ENCODE measurements at places on chromosomes 4 and X.

- DNase-seq, result no peak
These were observed 16.6 kb downstream of the BST1 start for GRCh38 chr4:15719506-15719905.

DNA sequence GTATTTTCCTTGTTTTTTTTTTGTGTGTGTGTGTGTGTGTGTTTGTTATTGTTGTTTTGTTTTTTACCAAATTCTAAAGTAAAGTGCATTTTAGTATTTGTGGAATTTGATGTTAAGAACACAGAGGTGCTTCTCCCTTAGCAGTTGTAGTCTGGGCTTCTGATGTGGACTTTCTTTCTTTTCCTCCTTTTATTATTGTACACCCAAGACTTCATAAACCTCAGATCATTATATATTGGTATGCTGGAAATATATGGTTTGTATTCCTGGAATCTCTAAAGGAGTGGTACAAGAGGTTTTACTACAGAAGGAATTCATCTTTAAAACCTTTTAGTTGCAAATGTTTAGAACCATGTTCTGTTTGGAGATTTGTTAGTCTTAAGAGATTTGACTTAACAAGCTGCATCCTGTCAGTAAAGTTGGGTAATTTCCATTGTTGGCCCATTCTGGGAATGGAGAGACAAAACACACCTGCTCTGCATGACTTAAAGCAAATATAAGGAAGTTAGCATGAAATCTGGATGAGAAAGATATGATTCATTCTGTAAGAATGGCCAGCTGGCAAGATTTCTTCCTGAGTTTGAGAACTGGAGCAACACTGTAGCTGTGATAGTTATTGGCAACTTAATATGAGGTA is 64.0 kb downstream of the SMAD1 start:
- DNase-seq, result no peak

- DNase-seq, result no peak
These were observed 3.2 kb downstream of the UNC5C start for GRCh38 chr4:95545546-95545945.

- DNase-seq, result no peak
These were observed 2.3 kb upstream of the APOOL start for GRCh38 chrX:85001344-85001743.

DNA sequence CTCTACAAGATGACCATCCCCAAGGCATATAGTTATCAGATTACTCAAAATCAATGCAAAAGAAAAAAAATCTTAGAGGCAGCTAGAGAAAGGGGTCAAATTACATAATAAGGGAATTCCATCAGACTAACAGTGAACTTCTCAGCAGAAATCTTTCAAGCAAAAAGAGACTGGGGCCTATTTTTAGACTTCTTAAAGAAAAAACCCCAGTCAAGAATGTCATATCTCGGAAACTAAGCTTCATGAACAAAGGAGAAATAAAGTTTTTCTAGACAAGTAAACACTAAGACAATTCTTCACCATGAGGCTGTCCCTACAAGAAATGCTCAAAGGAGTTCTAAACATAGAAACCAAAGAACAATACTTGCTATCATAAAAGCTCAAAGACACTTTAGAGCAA is 51.7 kb downstream of the RAB28 start:
- no peak for DNase-seq

DNA sequence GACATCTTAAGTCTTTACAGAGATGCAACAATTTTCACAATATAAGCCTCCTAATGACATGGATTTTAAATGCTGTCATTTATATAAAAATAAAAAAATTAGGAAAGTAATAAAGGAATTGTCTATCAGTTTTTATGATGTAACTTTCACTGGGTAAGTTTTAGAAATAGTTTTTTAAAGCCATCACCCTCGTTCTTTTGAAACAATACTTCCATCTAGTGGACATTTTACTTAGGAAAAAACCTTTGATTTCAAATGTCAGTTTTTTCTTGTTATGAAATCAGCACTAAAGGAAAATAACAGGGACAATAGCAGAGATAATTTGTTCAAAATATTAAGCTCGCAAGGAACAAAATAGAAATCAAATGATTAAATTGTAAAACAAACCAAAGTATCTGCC is 24.3 kb upstream of the NDNF start:
- peak; percentile 15 for DNase-seq

GRCh38 chr4:66465111-66465510 is 794.8 kb upstream of the EPHA5 start:
- DNase-seq, result no peak

DNA sequence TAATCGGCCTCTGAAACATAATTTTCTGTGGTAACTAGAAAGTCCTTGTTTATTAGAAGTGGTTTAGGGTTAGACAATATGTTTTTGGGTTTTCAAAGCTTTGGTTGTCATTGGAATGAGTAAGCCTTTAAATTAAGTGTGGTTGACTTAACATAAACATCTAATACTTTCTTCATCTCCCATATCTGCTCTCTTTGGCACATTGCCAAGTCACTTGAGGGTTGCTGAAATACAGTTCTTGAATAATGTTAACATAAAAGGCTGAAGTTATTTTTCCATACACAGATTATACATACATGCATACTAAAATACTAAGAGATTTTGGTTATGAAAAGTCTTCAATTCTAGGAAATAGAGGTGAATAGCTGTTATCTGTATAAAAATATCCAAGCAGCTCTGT is 241.7 kb upstream of the BMP3 start:
- DNase-seq, result peak; percentile 4

- no peak for DNase-seq
These were observed 1.2 kb downstream of the SH3D19 start for GRCh38 chr4:151324124-151324751.

DNA sequence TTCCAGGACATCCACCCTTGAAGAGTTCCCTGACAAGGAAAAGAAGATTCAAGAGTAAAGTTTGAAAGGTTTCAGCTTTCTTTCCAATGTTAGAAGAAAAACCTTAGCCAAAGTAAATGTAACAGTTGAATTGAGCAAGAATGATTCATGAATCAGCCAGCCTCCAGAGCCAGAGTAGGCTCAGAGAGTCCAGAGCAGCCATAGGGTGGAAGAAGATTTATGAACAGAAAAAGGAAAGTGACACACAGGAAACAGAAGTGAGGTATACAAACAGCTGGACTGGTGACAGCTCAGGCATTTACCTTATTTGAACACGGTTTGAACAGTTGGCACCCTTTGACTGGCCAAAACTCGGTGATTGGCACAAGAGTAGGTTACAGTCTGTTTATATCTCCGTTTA is 63.2 kb downstream of the QDPR start:
- no peak for DNase-seq

DNA sequence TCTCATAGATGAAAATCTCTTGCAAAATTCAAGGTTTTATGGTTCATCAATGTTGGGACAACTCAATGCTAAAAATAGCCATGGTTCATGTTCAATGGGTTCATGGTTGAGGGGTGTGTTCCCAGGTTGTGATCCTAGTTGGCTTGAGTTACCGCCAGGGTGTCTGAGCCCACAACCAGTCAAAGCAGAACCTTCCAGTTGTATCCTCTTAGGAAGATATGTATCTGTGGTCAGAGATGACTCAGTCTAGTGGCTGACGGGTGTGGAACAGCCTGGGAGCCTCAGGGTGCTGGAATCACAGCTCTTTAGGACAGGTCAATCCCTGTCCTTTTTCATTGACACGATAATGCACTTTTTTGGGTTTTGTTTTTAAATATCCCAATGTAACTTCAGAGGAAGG is 192.3 kb upstream of the NR3C2 start:
- no peak for DNase-seq

DNA sequence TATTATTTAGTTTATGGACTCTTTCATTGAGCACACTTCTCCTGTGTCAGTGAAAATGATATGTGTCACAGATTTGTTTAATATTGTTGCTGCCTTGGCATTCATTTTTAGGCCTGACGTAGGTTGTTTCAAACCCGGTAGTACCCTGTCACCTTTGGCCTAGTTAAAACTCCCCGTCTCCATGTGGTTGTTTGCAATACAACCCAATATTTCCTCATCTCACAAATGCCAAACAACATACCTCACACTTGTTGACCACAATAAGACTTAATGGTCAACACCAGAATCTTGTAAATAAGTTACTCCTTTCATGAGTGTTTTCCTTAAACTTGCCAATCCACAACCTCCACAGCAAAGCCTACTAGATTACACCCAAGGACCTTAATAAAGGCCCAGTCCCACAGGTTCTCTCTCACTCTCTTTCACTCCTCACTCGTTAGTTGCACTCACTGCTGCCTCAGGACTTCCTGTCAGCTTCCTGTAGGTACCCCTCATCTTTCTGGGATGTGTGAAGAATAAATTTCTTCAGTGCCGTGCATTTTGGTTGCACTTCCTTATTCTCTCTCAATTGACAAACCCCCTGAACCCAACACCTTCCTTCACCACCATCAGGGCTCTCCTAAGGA is 31.3 kb downstream of the IL13RA2 start:
- no peak for DNase-seq

GRCh38 chr4:10482913-10483312 is 25.7 kb upstream of the ZNF518B start:
- DNase-seq, result no peak

- peak; percentile 26 for DNase-seq
These were observed 75.0 kb downstream of the PTTG2 start for GRCh38 chr4:38034986-38035882.

GRCh38 chr4:147793569-147794313 is 61.9 kb downstream of the ARHGAP10 start:
- DNase-seq, result no peak

GRCh38 chr4:62193761-62194160 is 993.6 kb downstream of the ADGRL3 start:
- no peak for DNase-seq

- no peak for DNase-seq
These were observed 51.3 kb downstream of the DTHD1 start for GRCh38 chr4:36332782-36333131.

- DNase-seq, result no peak
These were observed 21.8 kb upstream of the CSF2RA start for GRCh38 chrX:1246816-1247215.

- DNase-seq, result no peak
These were observed 132.2 kb downstream of the BMPR1B start for GRCh38 chr4:94889946-94890345.

DNA sequence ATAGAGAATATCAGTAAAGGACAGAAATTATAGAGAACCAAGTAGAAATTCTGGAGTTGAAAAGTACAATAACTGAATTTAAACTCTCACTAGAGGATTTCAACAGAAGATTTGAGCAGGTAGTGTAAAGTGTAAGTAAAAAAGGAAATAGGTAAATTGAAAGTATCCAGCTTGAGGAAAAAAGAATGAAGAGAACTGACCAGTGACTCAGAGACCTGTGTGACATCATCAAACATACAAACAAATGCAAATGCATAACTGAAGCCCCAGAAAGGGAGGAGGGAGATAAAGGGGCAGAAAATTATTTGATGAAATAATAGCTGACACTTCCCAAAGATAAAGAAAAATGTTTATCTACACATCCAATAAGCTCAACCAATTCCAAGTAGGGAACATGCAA is 8.3 kb upstream of the SPON2 start:
- DNase-seq, result no peak

- peak; percentile 63 for DNase-seq
These were observed 86.4 kb downstream of the CBR4 start for GRCh38 chr4:168923526-168924194.

- DNase-seq, result no peak
These were observed 2252.9 kb upstream of the AGA start for GRCh38 chr4:179695175-179695574.

- DNase-seq, result no peak
These were observed 1180.8 kb upstream of the PABPC4L start for GRCh38 chr4:135382280-135382959.
